Mammary epithelial cell (primary cell): ENCODE measurements at places on chromosomes 11 and 22.
A peak's percentile ranks its signal among the peaks of the same experiment; 100 is the strongest.

- no peak for DNase-seq
Measured at GRCh38 chr11:45209891-45210699, 63.7 kb downstream of the PRDM11 start.

- peak; percentile 32 for DNase-seq
Measured at GRCh38 chr11:41789376-41789775, 329.9 kb upstream of the LRRC4C start.

DNA sequence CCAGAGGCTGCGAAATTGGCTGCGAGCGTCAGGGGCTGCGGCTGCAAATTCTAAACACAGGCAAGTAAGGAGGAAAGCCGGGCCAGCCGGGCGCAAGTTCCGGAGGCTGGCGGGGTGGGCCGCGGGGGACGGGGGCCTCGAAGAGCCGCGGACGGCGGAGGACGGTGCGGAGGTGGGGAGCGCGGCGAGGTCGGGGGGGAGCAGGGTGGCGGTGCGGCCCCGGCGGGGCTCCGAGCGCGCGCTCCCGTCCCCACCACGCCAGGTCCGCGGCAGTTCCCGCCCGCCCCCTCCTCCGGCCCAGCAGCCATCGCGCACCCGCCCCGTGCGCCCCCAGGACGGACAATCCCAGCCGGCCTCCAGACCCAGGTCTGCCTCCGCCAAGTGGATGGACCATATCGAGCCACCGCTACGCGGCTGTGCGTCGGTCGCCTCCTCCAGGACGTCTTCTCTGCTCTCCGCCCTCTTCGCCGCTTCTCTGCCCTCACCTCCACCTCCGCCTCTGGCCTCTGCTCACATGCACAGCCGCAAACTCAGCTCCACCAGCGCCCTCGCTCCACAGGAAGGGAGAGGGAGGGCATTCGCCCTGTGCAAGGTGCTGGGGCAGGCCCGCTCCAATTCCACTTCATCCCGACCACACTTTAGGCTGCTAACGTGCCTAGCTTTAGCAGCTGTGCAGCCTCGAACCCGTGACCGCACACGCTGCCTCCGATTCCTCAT is 7.2 kb downstream of the ELFN2 start:
- DNase-seq = peak; percentile 41

- peak; percentile 62 for DNase-seq
Measured at GRCh38 chr11:17931595-17931994, 81.3 kb downstream of the SERGEF start.

DNA sequence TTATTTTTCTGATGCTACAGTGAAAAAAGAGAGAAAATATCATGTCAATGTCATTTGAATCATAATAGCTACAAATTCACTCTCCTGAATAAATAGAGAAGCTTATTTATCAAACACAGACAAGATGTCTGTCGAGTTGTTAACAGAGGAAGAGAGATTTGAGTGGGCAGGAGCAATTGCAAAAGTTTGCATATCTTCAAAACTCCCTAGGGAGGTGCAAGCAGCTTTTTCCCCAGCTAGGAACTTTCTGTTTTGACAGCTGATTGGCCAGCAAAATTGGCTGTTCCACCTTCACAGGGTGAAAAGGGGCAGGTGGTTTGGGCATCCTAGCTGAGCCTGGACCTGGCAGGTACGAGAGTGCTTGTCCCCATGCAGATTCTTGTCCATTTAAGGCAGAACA is 98.2 kb downstream of the NTM start:
- no peak for DNase-seq

GRCh38 chr22:44197271-44197670 is 16.5 kb downstream of the PARVG start:
- DNase-seq = no peak

DNA sequence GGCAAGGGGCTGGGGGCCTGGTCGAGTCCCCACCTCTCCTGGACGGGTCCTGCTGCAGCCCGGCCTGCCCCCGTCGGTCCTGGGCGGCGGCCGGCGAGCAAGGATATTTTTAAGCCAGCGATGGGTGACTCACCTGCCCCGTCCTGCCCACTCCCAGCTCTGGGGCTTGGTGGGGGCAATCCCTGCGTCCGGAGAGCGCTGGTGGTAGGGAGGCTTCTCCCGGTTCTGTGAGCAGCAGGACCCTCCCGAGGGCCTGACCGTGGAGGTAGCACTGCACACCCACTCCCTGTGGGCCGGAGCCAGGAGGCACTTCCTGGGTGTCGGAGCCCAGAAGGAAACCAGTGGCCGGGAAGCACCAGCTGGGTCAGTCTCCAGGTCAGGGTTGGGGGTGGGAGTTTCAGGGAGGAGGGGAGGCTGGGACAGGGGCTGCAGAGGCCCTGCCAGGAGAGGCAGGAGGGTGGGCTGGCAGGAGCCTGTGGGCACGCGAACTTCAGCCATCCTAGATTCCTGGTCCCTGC is 467 bp downstream of the EPS8L2 start:
- peak; percentile 73 for DNase-seq

DNA sequence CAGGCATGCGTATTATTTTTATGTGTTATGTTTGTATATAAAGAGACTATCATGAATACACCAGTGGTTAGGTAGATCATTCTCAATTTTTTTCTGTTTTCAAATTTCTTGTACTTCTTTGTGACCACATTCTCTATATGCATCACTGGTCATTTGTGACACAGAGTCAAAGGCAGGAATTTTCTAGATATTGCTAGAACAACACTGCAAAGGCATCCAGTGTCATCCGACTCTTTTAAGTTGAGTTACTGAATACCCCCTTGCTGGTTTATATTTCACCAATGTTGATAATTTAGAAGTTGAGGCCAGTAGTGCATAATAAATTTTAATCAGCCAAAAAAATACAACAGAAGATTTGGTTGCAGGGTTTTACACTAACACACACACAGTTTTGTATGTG is 351.8 kb downstream of the CASP12 start:
- no peak for DNase-seq

GRCh38 chr11:68328374-68329091 is 16.1 kb downstream of the LRP5 start:
- peak; percentile 51 for DNase-seq

DNA sequence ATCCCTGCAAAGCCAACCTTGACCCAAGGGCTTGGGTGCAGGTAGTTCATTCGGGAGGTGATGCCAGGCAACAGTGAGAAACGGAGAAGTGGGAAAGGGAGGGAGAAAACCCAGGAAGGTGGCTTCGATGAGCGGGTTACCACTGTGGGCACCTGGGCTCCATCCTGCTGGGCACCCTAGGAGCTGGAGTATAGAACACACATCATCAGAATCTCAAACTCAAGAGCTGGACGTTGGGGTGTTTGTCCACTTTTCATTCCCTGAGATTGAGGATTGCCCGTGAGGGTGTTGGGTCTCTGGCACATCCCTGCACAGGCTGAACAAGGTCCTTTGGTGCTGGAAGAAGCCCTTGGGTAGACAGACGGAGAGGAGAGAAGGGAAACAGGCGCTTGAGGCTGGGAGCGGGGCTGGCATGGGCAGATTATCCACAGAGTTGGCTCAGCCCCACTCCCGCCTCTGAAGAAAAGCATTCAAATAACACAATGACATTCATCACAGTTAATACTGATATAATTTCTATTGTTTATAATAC is 70.4 kb downstream of the LRRC32 start:
- DNase-seq = no peak

GRCh38 chr11:91946397-91946951 is 278.1 kb upstream of the FAT3 start:
- peak; percentile 20 for DNase-seq

GRCh38 chr11:11996321-11997048 is 11.9 kb downstream of the DKK3 start:
- peak; percentile 36 for DNase-seq

GRCh38 chr22:48539261-48539660 is 1288.4 kb downstream of the BRD1 start:
- DNase-seq = no peak

GRCh38 chr11:120200677-120201076 is 10.2 kb upstream of the OAF start:
- no peak for DNase-seq

GRCh38 chr22:41538583-41538982 is 5.7 kb downstream of the POLR3H start:
- no peak for DNase-seq

- no peak for DNase-seq
Measured at GRCh38 chr11:122726028-122726427, 70.5 kb downstream of the UBASH3B start.

DNA sequence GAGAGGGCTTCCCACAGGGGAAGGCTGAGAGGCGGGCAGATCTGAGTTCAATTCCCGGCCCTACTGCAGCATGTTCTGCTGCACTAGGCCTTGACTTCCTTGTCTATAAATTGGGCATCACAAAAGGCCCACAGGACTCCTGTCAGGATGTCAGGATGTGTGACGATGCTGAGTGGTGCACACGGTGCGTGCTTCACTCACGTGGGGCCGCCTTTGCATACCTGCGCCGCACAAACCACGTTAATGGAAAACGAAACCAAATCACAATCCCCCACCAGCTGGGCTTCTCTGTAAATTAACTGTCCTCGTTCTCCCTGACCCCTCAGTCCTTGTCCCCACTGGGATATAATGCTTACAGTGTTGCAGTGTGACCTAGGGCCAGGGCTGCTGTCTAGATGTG is 32.3 kb upstream of the TSPAN18 start:
- DNase-seq = no peak

DNA sequence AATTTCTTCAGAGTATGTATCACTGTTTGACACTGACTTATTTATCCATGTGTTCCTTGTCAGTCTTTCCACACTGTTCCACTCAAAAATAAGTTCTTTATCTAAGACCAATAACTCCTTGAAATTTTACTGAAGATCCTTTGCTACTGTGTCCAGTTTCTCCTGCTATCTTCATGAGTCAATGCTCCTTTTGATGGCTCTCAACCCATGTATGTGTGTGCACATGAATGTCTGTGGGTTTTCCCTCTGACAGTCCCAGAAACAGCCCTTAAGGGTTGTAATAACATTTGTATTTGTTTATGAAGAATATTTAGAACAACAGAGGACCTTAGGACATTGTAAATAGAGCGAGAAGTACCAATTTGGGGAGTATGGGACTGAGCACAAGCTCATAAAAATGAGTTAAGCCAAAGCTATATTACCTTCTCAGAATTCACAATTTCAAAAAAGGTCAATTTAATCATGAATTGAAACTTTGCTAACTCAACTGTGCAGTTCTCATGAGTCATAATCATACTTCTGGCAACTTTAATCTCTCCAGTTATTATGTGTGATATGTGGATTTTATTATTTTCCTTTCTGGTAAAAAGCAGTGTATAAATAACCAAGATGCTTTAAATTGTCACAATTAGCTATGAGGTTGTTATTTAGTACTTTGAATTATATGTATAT is 533.6 kb downstream of the CNTN5 start:
- no peak for DNase-seq

DNA sequence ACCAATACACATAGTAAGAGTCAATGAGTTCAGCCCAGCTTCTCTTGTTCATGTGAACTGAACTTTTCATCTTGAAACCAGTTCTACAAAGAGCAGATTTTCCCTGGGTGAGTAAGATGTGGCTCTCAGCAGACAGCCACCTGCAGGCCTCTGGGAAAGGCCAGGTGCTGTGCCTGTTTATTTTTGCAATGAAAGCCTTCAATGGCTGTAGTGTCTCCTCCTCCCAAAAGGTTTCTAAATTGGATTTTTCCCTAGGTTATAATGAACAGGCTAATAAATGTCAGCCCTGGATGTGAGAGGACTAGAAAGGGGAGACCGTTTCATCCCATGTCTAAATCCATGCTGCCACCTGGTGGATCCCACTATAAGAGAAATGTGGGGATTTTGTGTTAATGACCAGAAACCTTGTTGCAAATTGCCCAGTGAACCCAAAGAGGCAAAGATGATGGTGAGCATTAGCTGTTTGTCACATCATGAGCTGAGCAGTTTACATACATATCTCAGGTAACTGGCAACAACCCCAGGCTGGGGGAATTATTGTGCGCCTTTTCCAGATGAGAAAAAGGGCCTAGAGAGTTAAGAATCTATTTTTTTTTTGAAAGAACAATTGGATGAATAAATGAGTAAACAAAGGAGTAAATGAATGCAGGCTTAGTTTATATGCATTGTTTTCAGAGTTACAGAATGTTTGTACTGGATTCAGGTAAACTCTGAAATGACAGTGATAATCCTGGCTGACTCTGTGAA is 12.7 kb downstream of the C11orf91 start:
- DNase-seq = peak; percentile 88

GRCh38 chr11:762421-763072 is 14.7 kb downstream of the GATD1 start:
- peak; percentile 87 for DNase-seq

DNA sequence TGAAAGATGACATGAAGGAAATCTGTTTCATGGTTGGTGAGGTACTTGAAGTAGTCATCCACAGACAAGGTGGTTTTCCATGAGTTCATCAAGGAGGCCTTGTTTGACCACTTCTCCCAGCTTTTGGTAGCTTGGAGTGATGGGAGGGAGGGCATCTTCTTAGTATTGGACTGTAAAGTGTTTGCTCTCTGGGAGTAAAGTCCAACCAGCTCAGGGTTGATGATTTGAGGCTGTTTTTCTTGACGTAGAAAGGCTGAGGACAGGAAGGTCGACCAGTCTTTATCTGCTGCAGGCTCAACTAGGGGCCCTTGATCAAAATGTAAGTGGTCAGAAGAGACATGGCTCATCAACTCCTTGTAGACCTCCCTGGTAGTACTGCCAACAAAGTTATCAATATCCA is 1.7 kb downstream of the CCDC87 start:
- DNase-seq = no peak

- DNase-seq = no peak
Measured at GRCh38 chr22:22914726-22915669, 27.4 kb downstream of the IGLL5 start.

- DNase-seq = no peak
Measured at GRCh38 chr11:102410382-102410784, 42.2 kb downstream of the TMEM123 start.
